NCI-H1417 treated with DMSO at 0.1 percent for 48 hours (cell line): ENCODE measurements at places on chromosomes 11 and 22.

DNA sequence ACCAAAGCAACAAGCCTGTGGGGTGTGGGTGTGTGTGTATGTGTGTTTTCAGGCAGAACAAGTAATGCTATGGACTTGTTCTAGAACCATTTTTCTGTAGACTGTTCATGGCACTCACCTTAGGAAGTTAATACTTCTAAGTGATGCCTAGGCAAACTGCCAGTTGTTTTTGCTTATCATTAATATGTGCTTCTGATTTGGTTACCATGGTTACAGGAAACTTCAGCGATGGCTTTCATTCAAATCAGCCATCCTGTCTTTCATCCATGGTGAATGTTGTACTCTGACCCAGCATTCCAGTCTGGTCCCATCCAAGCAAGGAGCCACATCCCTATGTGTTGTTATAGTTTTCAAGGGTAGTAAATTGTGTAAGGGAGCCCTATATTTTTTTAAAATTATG lies 49.8 kb upstream of the ARHGAP20 start:
- no peak for DNase-seq

- DNase-seq: no peak
Observed at GRCh38 chr11:69409812-69410645, 71.4 kb upstream of the LINC01488 start.

DNA sequence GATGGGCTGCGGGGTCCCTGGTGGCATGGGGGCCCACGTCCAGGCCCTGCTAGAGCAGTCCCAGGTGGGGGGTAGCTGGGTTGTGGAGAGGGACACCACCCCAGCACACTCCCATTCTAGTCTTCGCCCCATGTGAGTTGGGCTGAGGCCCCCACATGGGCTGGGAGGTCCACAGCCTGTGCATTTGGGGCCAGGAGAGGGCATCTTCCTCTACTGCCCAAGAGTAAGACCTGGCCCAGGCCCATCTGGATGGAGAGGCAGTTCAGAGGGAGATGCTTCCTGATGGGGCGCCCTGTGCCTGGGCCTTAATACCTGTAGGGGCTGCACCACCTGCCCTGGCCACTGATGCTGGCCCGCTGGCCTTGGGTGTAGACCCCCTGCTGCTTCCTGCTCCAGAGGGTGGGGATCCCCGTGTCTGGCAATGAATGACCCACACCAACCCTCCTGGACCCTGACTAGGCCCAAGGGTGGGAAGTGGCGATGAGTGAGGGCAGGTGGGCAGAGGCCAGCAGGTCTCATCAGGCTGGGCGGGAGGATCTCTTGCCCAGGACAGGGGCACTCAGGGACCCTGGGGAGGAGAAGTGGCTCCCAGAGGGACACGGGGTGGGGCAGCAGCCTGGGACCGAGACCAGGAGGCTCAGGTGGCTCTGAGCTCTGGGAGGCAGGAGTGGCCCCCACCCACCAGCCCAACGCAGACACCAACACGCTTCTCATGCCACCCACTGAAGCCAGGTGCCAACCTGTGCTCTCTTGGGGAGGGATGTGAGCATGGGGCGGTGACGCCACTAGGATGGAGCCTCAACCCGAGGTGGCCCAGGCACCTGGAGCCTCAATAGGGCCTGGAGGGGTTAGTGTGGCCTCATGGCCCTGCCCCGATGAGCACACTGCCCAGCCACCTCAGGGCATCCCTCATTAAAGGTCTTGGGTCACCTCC lies 17.4 kb upstream of the GNB1L start:
- DNase-seq: no peak

- DNase-seq: no peak
Observed at GRCh38 chr11:20360650-20361049, 2.9 kb upstream of the HTATIP2 start.

GRCh38 chr22:26429458-26430286 lies 612 bp downstream of the ASPHD2 start:
- no peak for DNase-seq

- DNase-seq: no peak
Observed at GRCh38 chr11:35407041-35407440, 12.3 kb downstream of the SLC1A2 start.

GRCh38 chr11:57491371-57492061 lies 24.0 kb downstream of the SLC43A1 start:
- no peak for DNase-seq

- DNase-seq: no peak
Observed at GRCh38 chr11:45229401-45230020, 56.6 kb downstream of the SYT13 start.

- no peak for DNase-seq
Observed at GRCh38 chr11:62539238-62539925, 7.2 kb downstream of the AHNAK start.

GRCh38 chr22:23260645-23261581 lies 80.6 kb downstream of the BCR start:
- DNase-seq: no peak

DNA sequence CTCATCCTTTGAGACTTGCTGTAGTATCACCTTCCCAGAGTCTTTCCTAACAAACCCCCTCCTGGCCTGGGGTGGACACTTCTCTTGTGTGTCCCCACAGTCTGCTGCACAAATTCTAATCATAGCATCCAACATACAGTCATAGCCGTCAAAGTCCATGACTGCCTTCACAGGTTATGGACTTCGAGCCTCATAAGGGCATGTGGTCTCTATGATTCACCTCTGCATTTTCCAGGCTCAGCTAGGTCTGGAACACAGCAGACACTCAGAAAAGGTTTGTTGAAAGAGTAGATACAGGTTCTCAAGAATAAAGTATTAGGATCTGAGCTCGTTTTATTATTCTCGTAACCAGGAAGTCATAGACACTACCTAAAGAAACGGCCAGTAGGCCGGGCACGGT lies 13.2 kb upstream of the SCUBE2 start:
- DNase-seq: no peak

- DNase-seq: no peak
Observed at GRCh38 chr11:20934516-20934915, 265.1 kb downstream of the NELL1 start.

DNA sequence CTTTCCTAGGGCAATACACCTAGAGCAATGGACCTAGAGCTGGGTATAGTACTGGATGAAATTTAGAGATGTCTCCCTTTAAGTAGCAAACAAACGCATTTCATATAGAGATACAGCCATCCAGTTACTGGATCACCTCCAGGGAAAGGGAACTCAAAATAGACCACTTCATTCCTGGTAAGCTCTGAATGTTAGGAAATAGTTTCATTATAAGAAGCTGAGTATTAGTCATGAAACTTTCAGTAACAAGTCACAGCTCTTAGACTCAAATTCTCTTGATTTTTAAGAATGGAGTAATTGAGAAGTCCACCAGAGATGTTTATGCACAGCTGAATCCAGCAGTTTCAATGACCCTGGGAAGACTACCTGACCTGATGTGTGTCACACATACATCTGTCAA lies 221.9 kb downstream of the FAM76B start:
- no peak for DNase-seq
